NCI-H2107 (cell line): ENCODE measurements at places on chromosomes 11 and 22.

DNA sequence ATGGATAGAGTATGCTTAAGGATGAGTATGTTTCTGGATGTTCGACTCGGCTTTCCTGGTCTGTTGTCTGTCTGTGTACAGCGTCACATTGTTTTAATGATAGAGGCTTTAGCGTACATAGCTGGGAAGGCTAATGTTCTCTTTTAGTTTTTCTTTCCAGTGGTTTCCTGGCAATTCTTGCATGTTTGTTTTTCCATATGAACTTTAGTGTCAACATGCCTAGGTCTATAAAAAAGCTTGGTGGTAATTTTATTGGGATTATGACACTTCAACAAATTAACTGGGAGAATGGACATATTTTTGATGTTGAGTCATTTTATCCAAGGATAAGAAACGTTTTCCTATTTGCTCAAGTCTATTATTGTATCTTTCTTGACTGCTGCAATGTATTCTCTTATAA lies 17.6 kb downstream of the F2 start:
- no peak for DNase-seq

GRCh38 chr11:46272816-46273427 lies 4.5 kb upstream of the CREB3L1 start:
- DNase-seq: no peak

DNA sequence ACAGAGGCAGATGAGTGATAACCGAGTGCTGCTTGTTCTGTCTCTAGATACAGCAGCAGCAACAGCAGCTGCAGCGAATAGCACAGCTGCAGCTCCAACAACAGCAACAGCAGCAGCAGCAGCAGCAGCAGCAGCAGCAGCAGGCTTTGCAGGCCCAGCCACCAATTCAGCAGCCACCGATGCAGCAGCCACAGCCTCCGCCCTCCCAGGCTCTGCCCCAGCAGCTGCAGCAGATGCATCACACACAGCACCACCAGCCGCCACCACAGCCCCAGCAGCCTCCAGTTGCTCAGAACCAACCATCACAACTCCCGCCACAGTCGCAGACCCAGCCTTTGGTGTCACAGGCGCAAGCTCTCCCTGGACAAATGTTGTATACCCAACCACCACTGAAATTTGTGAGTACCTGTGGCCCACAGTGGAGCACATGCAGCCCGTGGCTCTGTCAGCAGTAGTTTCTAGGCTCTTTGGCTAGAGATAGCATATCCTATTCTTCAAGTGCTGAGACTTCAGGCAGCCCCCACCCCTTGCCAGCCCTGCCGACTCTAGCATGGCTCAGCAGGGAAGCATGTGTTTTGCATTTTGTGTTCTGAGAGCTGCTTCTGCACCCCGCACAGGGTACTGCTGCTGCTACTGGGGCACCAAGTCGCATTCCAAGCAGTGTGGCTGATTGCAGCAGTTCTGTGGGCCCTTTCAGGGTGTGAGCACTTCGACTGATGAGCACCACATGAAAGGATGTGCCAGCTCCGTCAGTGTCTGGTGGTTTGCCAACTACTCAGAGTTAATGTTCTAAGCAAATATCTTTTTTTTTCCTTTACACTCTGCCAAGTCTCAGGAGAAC lies 59.2 kb downstream of the MED15 start:
- DNase-seq: no peak

GRCh38 chr11:12925520-12925919 lies 83.6 kb upstream of the RASSF10 start:
- no peak for DNase-seq

- no peak for DNase-seq
Observed at GRCh38 chr11:121780971-121781370, 328.2 kb upstream of the SORL1-AS1 start.

- no peak for DNase-seq
Observed at GRCh38 chr11:86047275-86047991, 21.5 kb downstream of the PICALM start.

DNA sequence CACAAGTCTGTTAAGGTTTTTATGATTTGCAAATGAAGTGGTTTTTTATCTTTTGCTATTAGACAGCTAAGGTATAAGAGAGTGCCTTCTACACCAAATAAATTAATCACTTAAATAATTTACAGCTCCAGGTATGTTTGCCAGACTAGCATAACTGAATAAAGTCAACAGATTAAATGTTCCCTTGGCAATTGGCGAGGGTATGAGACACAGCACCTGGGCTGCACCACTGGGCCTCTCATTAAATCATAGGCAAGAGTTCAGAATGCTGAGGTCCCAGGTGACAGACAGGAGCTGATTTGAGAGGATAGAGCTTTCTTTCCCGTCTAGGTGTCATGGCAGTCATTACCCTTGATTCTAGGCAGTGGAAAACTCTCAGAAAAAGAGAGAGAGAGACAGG lies 62.6 kb upstream of the WT1 start:
- no peak for DNase-seq

GRCh38 chr22:45203150-45203951 lies 37.3 kb downstream of the KIAA0930 start:
- no peak for DNase-seq

DNA sequence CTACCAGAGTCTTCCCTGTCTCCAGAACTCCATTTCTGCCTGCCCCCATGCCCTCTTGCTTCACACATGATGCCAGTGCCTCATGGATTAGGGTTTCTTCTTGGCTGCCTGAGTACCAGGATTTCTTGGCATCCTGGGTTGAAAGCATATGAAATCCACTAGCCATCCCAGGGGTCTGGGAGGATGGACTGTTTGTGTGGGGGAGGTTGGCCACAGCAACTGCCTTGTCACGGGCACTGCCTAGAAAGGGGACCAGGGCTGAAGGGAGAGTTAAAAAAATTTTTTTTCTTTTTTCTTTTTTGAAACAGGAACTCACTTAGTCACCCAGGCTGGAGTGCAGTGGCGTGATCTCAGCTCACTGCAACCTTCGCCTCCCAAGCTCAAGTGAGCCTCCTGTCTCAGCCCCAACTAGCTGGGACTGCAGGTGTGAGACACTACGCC lies 4.2 kb downstream of the USP35 start:
- no peak for DNase-seq

DNA sequence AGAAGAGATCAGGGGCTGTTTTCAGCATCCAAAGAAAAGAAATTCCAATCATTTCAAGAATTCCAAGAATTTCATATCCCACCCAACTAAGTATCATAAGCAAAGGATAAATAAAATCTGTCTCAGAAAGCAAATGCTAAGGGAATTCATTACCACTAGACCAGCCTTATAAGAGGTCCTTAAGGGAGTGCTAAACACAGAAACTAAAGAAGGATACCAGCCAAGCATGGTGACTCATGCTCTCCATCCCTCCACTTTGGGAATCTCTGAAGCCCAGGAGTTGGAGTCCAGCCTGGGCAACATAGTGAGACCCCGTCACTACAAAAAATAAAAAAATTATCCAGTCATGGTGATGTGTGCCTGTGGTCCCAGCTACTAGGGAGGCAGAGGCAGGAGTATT lies 17.8 kb downstream of the FADD start:
- DNase-seq: no peak

GRCh38 chr11:69199583-69200315 lies 44.0 kb downstream of the SMIM38 start:
- no peak for DNase-seq

GRCh38 chr22:44042249-44043218 lies 18.4 kb downstream of the PARVB start:
- DNase-seq: no peak

DNA sequence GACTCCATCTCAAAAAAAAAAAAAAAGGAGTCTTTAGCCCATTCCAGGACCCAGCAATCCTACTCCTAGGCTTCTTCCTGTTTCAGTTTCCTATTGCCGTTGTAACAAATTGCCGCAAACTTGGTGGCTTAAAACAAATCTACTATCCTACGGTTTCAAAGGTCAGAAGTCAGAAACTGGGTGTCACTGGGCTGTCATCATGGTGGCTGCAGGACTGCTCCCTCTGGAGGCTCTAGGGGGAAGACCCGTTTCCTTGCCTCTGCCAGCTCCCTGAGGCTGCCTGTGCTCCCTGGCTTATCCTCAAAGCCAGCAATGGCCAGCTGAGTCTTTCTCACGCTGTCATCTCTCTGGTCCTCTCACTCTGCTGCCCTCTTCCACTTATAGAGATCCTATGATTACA lies 8.7 kb upstream of the DAGLA start:
- DNase-seq: no peak

DNA sequence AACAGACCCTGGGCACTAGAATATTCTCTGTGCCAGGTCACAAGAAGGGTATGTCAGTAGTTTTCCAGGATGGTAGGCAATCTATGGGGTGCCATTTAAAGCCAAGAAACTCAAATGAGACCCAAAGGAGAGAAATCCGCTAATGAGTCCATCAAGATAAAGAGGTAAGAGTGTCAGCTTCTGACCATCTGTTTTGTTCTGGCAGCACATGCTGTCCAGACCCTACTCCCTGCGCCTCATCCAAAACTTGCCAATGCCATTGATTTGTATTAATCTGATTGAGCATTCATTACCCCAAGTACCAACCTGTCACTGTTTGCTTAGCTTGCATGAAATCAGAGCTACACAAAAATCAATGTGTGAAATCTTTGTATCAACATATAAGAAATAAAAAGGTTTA lies 229.0 kb downstream of the BLID start:
- DNase-seq: no peak

GRCh38 chr22:48567213-48567975 lies 1260.3 kb downstream of the BRD1 start:
- no peak for DNase-seq

DNA sequence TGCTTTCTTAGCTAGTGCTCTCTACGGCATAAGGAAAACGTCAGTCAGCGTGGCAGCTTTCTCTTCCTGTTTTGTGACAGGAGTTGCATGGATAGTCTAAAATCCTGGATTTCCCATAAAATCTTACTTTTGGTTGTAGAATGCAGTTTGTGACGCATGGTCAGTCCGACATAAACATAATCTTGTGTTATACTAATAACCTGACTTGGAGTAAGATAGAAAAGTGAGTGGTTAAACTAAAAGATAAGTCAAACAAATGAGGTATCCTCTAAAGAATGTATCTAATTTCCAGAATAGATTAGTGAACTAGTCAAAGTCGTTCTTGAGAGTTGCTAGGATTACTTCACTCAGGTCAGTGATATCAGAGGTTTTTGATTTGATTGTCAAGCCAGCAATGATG lies 157.6 kb downstream of the PGR start:
- no peak for DNase-seq

- no peak for DNase-seq
Observed at GRCh38 chr11:69051381-69052342, 2.9 kb downstream of the TPCN2 start.

GRCh38 chr11:119714189-119714588 lies 14.8 kb downstream of the NECTIN1 start:
- no peak for DNase-seq
